ENCODE measurements at places on chromosomes 6 and 20.

DNA sequence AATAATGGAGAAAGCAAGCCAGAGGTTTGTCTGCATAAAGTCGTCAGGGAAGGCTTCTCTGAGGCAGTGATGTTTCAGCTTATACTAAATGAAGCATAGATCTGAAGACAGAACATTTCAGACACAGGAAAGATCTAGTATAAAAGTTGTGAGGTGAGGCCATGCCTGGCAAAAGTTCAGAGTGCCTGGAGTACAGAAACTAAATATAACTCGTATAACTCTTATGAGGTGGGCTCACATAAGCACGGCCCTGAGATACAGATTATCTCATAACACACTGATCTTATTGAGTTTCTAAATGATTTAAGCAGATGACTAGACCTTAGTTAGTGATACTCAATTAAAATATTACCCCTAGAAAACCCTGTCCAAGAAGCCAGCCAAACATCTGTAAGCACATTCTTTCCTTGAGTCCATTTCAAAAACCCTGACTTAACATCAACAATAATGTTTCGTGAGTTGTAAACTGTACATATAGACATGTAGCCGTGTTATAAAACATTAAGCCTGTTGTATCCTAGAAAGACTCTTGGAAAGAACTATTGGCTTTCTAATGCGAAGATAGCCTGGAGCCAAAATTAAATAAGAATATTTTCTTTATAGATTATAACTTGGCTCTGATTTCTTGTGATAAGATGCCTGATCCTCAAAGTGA is 667.6 kb downstream of the TENT5A start:
- DNase-seq = no peak

DNA sequence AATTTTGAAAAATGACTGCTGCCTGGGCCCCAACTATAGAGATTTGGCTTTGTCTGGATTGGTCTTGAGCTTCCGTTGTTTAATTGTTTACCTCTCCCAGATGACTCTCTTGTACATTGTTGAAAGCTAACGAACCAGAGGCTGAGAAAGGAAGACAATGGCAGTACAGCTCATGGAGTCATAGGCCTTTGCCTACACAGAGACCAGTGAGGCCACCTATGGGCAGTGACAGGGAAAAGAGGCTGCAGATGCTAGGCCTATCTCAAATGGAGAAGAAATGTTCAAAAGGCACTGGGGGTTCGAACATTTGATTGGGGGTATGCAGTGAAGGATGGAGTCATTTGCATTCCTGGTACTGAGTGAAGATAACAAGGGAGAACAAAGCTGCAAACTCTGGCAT is 29.1 kb downstream of the OPN5 start:
- DNase-seq = no peak

DNA sequence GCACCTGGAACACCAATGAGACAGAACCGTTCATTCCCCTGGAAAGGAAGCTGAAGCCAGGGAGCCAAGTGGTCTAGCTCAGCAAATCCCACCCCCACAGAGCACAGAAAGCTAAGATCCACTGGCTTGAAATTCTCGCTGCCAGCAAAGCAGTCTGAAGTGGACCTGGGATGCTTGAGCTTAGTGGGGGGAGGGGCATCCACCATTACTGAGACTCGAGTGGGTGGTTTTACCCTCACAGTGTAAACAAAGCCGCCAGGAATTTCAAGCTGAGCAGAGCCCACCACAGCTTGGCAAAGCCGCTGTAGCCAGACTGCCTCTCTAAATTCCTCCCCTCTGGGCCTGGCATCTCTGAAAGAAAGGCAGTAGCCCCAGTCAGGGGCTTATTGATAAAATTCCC is 53.1 kb downstream of the KIF16B start:
- DNase-seq = no peak

- no peak for DNase-seq
Measured at GRCh38 chr6:7401075-7401474, 11.5 kb downstream of the RIOK1 start.

GRCh38 chr6:139549561-139550070 is 175.2 kb upstream of the CITED2 start:
- no peak for DNase-seq

GRCh38 chr6:22281341-22282085 is 15.3 kb downstream of the PRL start:
- no peak for DNase-seq

- DNase-seq = no peak
Measured at GRCh38 chr6:127177923-127178231, 59.4 kb downstream of the RSPO3 start.

DNA sequence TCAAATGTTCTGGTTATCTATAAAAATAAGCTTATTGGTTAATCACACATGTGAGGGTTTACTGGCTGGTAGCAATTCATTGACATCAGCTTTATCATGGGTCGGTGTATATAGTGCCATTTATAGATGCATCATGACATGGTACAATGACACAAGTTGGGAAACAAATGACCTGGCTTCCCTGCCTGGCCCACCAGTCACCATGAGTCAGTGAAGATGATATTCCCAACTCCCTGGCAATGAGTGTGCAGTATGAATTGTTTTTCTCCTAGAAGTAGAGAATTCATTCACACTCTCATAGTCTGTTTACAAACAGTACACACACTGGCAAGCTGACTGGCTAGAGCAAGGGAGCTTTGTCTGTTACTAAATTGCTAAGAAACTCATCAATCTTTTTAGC is 37.2 kb upstream of the CALHM6 start:
- no peak for DNase-seq

DNA sequence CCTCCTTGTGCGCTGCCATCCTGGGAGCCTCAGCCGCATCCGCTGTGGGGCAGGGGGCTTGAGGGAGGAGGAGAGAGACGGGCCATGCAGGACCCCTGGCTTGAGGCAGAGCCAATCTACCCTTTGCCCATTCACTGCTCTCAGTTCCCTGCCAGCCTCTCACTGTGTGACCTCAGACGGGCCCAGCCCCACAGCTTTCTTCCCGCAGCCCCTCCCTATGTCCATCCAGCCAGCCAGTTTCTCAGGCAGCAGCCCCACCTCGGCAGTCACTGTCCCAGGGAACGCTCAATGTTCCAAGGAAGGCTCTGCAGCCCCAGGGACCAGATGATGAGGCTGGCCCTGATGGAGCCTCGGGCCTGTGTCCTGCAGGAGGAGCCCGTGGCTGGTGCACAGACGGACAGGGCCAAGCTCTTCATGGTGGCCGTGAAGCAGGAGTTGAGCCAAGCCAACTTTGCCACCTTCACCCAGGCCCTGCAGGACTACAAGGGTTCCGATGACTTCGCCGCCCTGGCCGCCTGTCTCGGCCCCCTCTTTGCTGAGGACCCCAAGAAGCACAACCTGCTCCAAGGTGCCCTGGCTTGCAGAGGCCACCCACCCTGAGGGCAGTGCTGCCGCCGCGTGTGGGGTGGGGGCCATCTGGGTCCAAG is 3.9 kb upstream of the TNFRSF6B start:
- DNase-seq = no peak

DNA sequence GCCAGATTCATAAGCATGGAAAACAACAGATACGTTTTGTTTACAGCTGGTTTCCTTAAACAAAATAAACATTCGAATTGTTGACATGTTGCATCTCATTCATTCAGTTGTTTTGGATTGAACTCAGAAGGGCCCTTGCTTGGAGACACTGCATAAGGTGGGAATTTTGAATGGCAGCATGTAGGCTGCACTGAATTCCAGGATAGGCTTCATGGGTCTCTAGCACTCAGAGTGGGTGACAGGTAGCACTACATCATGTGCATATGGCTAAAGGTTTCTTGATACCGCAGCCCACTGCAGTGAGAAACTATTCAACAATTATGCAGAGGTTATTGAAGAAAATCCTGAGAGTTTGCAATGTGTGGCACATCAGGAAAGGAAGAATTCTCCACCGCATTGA is 1.6 kb downstream of the BEND6 start:
- no peak for DNase-seq

DNA sequence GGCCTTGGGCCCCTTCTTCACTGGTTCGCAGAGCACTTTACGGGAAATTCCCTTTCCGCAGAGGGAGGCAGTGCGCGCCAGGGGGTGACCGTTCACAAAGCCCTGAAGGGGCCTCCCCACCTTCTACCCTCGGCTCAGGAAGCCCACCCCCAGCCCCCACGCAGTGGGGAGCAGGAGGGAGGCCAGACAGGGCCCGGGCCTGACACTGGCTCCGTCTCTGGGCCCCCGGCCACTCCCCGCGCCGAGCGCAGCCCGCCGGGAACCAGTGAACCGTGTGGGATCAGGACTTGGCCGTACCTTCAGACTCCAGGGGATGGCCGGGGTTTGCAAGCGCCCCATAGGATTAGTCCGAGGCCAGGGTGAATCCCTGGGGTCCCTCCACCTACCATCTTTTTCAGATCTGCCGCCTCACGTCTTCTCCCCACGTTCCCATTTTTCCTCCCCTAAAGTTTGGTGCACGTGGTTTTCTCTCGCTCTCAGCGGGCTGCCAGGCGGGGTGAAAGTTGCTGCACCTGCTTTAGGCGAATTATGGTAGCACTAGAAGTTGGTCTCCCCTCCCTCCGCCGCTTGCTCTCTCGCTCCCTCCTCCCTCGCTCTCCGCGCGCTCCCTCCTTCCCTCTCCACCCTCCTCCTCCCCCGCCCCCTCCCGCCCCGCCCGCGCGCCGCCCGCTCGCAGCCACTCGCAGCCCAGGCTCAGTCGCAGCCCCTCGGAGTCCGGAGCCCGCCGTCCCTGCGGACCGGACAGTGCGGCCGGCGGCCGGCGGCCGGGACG is at the start of gene FOXP4:
Gene FOXP4, plus strand, starts transcription at position 679 of the 772 bp plus-strand sequence. CDS start 19,380 bp downstream, outside the sequence.
- peak; percentile 98 for DNase-seq

DNA sequence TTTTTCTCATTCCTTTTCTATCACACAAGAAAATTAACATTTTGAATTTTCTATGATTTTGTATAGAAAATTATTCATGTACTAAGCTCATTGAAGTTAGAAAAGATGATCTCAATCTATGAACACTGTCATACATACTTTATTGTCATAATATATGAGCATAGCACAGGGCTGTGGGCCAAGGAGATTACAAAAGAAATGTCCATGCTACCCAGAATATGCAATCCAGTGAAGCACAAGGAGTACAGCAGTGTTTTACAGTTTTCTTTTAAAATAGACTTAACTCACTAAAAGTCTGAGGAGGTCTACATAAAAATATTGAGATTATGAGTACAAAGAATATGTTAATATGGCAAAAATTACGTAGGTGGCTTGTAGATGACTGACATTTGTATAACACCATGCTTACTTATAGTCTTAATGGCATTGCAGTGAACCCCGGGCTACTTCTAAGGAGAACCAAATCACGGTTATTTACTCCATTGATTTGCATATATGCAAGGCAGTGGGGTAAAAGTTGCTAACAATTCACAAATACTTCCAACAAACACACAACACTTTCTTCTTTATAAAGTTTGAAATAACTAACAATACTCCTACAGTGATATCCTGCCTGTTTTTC is 257.1 kb downstream of the BCKDHB start:
- DNase-seq = no peak

DNA sequence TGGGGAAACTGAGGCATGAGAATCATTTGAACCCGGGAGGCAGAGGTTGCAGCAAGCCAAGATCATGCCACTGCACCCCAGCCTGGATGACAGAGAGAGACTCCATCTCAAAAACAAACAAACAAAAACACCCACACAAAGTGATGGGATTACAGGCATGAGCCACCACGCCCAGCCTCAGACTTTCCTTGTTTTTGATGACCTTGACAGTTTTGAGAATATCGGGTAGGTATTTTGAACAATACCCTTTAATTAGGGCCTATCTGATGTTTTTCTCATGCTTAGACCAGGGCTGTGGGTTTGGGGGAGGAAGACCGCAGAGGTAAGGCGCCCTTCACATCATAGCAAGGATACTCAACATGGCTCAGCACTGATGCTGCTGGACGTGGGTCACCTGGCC is 63.4 kb downstream of the ADNP start:
- DNase-seq = no peak

GRCh38 chr6:160137130-160137988 is 15.7 kb downstream of the SLC22A1 start:
- DNase-seq = no peak

GRCh38 chr20:62952373-62952967 is at the start of gene SLC17A9:
TSS of gene SLC17A9 (plus strand) at chr20:62952709. CDS start at chr20:62952831, 122 bp downstream.
- DNase-seq = peak; percentile 74

DNA sequence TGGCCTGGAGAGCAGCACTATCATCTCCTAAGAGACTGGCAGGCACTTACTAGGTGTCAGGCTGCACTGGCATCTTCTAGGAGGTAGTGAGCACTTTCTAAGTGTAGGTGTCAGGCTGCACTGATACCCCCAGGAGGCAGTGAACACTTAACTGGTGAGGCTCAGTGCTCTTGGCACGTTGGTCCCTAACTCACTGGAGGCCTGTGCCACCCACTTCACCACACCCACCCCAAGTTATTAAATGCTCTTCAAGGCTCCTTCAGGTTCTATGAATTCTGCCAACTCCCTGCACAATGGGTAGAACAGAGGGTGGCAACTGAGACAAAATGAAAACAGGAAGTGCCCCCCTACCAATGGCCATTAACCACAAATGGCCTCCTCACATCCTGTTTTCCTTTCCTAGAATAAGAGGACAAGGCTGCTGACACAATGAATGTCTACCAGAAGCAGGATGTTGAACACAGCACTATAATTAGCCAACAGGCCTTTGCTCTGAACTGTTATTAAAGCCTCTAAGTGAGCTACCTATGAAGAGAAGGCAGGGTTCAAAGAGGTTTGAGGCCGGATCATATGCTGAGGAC is 29.4 kb downstream of the NCOA5 start:
- peak; percentile 50 for DNase-seq

GRCh38 chr6:42047213-42047590 is 3.1 kb upstream of the TAF8 start:
- no peak for DNase-seq

DNA sequence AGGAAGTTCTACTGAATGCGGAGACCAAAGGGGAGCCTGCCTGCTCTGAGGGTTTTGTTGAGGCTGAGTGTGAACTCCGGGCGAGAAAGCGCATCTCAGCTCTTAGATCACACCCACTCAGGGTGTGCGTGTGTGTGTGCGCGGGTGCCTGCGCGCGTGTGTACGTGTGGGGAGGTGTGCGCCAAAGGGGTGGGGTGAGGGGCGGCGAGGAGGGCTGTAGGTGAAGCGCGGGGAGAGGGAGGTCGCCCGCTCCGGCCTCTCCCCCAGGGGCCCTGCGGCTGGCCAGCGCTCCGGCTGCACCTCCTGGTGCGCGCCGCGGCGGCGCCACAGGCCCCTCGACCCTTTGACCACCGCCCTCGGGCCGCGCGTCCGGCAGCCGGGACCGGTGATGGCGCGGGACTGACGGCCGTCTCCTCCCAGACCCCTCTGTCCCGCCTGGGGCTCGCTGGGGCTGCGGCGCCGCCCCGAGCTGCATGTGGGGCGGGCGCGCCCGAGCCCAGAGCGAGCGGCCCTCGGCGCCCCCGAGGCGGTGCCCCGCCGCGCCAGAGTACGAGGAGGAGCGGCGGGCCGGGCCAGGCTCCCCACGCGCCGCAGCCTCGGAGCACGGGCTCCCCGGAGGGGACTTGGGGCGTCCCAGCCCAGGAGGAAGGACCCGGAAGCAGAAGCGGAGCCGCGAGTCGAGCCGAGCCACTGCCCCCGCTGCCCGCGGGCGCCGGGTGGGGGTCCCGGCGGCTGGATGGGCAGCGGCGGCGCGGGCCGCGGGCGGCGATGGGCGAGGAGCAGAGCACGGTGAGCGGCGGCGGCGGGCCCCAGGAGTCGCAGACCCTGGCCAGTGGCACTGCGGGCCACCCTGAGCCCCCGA is at the start of gene RNF217:
Gene RNF217, plus strand, starts transcription at position 661 of the 862 bp plus-strand sequence. Its CDS starts 108 bp downstream, at position 769.
- no peak for DNase-seq

All from AML-193 (cell line).